ENCODE measurements at places on chromosomes 12 and 14. TPM values are rescaled to one million over a fixed set of nuclear protein-coding genes. Genes with fewer than 3 reads are reported as not detected.

GRCh38 chr14:93262446-93262845, 55.4 kb downstream of the UBR7 start:
- no peak for DNase-seq

DNA sequence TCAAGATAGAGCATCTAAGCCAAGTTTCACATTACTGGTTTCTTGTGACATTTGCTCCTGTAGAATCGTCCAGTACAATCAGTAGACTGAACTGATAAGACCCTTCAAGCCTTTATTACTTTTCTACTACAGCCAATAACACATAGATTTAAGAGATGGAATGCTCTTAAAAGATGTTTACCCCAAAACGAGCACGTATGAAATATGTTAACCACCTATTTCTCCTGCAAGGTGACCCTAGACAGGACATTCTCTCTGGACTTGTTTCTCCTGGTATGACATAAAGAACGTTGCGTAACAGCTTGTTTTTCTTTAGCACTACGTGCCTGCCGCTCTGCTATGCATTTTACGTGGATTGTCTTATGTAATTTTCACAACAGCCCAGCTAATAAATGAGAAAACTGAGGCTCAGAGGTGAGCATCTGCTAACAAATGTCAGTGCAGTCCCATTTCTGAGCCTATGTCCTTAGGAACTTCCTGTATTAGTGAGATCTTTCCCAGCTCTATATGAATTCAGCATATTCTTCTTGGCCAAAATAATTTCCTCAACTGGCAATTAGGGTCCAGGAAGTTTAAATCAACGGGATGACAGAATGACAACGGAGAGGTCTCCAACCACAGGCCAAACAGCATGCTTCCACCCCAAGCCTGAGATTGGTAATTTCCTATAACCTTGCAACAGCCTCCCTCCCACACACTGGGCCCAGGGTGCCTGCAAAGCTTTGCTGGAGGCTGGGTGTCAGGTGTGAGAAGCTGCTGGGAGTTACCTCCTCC, 3.7 kb downstream of the NFKBIA start:
- no peak for DNase-seq

GRCh38 chr14:68716698-68717097, 76.2 kb downstream of the ZFP36L1 start:
- no peak for DNase-seq

DNA sequence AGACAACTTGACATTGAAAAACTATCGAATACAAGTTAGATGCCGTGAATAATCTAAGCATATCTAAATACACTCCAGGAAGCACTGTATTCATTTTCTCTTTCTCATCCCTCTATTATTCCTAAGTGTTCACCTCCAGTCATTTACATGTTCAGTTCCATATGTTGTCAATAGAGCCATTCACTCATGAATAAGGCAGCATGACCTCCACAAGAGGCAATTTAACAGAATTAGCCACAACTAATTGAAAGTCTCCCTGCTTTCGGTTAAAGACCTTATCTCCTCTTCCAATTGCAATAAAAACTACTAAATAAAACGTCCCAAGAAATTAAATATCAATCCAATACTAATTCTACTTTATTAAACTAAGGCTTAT, 1.8 kb downstream of the LRIG3 start:
- DNase-seq: no peak

DNA sequence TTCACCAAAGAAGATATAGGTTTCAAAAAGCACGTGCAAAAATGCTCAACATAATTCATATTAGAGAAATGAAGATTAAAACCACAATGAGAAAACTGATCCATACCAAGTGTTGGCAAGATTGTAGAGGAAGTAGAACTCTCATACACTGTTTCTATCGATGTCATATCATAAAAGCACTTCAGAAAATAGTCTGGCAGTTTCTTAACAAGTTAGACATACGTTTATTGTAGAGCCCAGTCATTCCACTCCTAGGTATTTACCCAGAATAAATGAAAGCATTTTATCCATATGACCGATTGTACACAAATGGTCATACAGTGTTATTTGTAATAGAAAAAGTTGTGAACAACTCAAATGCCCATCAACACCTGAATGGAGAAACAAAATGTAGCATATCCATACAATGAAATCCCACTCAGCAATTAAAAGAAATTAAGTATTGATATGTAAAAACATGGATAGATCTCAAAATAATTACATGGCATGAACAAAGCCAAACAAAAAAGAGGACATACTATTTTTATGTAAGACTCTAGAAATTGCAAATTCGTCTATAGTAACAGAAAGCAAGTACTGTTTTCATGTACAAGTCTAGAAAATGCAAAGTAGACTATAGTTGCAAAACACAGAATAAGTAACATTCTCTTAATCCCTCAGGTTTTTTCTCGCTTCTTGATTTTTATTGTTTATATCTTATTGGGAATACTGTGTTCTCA, 41.0 kb downstream of the USP15 start:
- no peak for DNase-seq

- no peak for DNase-seq
Observed at GRCh38 chr12:80170915-80171314, 71.6 kb downstream of the OTOGL start.

GRCh38 chr14:52693036-52693435, 2.3 kb downstream of the ERO1A start:
- no peak for DNase-seq

GRCh38 chr12:52781399-52782082, 4.4 kb upstream of the KRT76 start:
- no peak for DNase-seq

GRCh38 chr12:48163150-48163747, 5.9 kb upstream of the ASB8 start:
- DNase-seq: no peak

DNA sequence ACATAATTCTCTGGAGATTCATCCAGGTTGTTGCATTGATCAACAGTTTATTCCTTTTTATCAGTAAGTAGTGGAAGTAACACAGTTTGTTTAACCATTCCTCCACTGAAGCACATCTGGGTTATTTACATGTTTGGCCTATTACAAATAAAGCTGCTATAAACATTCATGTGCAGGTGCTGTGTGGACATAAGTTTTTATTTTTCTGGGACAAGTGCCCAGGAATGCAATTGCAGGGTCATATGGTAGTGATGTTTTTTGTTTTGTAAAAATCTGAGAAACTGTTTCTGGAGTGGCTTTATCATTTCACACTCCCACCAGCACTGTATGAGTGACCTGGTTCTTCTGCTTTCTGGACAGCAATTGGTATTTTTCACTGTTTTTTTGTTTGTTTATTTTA, 505.4 kb downstream of the CCER1 start:
- DNase-seq: no peak

- no peak for DNase-seq
Observed at GRCh38 chr12:121839993-121840761, 18.5 kb downstream of the HPD start.

- no peak for DNase-seq
Observed at GRCh38 chr12:11786638-11787365, 137.3 kb downstream of the ETV6 start.

DNA sequence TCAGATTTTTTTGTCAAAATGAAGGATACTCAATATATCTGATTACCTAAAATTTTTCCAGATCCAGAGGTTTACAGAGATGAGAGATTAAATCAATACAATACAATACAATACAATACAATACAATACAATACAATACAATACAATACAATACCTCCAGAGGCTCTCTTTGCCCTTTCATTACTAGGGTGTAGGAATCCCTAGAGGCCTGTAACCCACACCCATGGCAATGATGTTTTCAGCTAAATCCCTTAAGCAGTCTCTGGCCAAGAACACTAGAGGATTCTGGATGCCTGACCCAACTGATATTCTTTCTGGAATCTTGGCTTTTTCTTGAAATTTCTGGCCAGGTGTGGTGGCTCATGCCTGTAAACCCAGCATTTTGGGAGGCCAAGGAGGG, 23.7 kb upstream of the AEBP2 start:
- DNase-seq: no peak

DNA sequence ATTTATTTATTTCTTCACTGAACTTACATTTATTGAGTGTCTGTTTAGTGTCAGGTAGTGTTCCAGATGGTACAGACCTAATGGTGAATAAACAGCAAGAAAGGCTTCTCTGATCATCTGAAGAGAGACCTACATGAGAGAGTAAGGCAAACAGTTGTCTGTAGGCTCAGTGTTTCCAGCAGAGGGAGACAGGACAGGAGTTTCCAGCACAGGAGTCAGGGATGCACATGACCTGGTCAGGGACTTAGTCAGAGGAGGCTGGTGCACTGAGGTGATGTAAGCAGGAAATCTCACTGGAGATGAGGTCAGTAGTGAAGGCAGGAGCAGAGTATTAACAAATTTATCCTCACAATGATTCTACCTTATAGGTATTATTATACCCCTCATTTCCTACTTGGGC, 233.2 kb downstream of the MDGA2 start:
- DNase-seq: peak; percentile 50

DNA sequence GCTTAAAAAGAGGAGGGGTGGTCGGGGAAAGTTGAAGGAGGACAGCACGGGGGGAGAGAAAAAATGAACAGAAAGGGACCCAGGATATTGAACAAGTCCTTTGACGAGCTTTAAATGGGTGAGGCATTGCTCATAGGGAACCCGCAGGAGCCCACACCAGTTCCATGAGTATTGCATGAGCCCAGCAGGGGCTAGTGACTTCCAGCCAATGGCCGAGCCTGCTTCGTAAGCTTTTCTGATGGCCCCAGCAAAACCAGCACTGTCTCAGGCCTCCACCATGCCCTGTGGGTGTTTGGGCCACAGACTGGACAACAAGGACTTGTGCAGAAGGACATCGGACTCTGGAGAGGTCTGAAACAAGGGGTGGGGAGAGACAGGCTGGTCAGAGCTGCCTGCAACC, 109.5 kb downstream of the ZFP36L1 start:
- DNase-seq: peak; percentile 67

- DNase-seq: peak; percentile 74
Observed at GRCh38 chr14:105411017-105411941, 8.3 kb upstream of the MTA1 start.

- no peak for DNase-seq
Observed at GRCh38 chr12:48969833-48970701, 1.5 kb downstream of the WNT10B start.

GRCh38 chr14:65095633-65096205, 6.6 kb downstream of the MAX start:
- DNase-seq: no peak

DNA sequence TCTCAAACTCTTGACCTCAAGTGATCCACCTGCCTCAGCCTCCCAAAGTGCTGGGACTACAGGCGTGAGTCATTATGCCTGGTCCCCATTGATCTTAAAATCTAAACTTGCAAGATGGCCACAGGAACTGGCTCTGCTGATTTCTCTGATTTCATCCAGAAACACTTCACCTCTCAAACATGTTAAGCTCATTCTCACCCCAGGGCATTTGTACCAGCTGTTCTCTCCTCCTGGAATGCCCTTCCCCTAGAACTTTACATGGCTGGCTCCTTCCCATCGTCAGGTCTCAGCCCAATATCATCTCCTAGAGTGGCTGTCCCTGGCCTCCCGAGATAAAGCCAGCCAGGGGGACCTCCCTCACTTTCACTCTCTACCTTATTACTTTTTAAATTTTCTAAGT, 5.3 kb upstream of the LRTM2 start:
- DNase-seq: no peak

DNA sequence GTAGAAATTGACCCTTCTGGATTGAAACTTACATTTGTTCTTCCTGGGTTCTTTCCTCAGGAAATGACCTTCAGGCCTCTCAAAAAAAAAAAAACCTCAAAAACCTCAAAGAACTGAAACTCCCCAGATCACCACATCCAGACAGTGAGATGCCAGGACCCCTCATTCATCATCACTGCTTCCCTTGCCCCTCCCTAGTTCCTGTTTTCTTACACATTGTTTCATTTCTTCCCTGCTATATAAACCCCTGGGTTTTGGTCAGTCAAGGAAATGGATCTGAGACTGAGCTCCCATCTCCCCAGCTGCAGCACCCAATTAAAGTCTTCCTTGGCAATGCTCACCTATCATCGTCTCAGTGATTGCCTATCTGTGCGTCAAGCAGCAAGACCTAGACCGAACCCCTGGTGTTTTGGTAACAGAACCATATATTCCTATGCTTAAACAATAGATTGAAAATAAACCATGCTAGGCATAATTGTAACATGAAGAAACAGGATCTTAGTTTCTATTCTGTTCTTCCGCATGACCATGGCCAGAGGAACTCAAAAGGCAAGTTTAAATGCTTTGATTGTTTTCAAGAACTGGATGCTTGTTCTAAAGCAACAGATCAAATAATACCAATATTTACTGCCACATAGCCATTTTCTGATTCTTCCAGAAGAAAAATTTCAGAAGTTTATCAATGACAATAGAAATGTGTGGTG, 108.0 kb upstream of the MAX start:
- DNase-seq: peak; percentile 27

GRCh38 chr12:111439657-111440151, 34.0 kb downstream of the SH2B3 start:
- DNase-seq: no peak

GRCh38 chr14:105885561-105886320, 359.4 kb downstream of the TMEM121 start:
- no peak for DNase-seq

DNA sequence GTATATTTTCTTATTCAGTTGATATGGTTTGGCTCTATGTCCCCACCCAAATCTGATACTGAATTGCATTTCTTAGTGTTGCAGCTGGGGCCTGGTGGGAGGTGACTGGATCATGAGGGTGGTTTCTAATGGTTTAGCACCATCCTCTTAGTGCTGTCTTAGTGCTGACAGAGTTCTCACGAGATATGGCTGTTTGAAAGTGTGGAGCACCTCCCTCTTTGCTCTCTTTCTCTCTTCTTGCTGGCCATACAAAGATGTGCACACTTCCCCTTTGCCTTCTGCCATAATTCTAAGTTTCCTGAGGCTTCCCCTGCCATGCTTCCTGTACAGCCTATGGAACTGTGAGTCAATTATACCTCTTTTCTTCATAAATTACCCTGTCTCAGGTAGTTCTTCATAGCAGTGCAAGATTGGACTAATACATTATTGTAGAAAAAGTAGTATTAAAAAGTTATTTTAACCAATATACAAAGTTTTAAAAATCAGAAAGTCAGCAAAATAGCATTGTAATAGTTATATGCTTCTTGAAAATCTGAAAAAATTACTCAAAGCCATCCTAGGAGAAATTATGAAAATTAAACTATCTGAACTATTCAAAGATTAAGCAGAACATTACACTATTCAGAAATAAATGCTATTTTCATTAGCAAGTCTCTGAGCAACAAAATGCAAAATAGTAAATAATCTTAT, 84.1 kb downstream of the PPP1R12A start:
- no peak for DNase-seq

- DNase-seq: no peak
Observed at GRCh38 chr14:104361921-104362681, 217.5 kb upstream of the C14orf180 start.

Gene PTGDR
- total RNA-seq: not detected

Gene GDF3
- total RNA-seq: not detected

Gene SLC38A4
- 0.36 TPM for total RNA-seq

Gene ACSM4
- not detected for total RNA-seq

Gene BDKRB1
- total RNA-seq: 0.97 TPM

Gene FOXN4
- 0.12 TPM for total RNA-seq

Gene NFATC4
- total RNA-seq: 28.8 TPM

Gene SLC6A12
- total RNA-seq: 3.4 TPM

Gene ERGIC2
- total RNA-seq: 120 TPM

Gene KRT73
- not detected for total RNA-seq

Gene IFNG
- total RNA-seq: not detected

Gene HCAR3
- total RNA-seq: not detected

Gene ALDH1L2
- 5.7 TPM for total RNA-seq

Gene C12orf50
- total RNA-seq: not detected

Gene KRT72
- total RNA-seq: not detected

Gene NTS
- not detected for total RNA-seq

Gene PTHLH
- 75.0 TPM for total RNA-seq
